Immature natural killer cell (primary cell): ENCODE measurements at places on chromosomes 2 and 18. TPM values are rescaled to one million over a fixed set of nuclear protein-coding genes. Genes with fewer than 3 reads are reported as not detected.

The NPAS2 gene
- polyA plus RNA-seq: not detected

The KCTD1 gene
- 0.76 TPM for polyA plus RNA-seq

The DTNB gene
- polyA plus RNA-seq: 15.7 TPM

The FRZB gene
- polyA plus RNA-seq: not detected

The SH3BP4 gene
- polyA plus RNA-seq: 3.5 TPM

The DPYSL5 gene
- not detected for polyA plus RNA-seq

The CHAC2 gene
- polyA plus RNA-seq: 4.3 TPM

The STPG4 gene
- polyA plus RNA-seq: not detected

The B4GALT6 gene
- polyA plus RNA-seq: 1.5 TPM

The AUP1 gene
- 126 TPM for polyA plus RNA-seq

The CRACDL gene
- 0.80 TPM for polyA plus RNA-seq

The PAX3 gene
- polyA plus RNA-seq: not detected

The ACADL gene
- polyA plus RNA-seq: not detected

The INPP5D gene
- 73.5 TPM for polyA plus RNA-seq

The INPP4A gene
- 35.0 TPM for polyA plus RNA-seq

The MYO5B gene
- not detected for polyA plus RNA-seq

The CPLX4 gene
- polyA plus RNA-seq: not detected

The KCNG2 gene
- polyA plus RNA-seq: not detected

The IFIH1 gene
- 16.8 TPM for polyA plus RNA-seq

The ABCG5 gene
- polyA plus RNA-seq: not detected

The GKN1 gene
- polyA plus RNA-seq: not detected

The C2orf72 gene
- not detected for polyA plus RNA-seq

The RAX gene
- not detected for polyA plus RNA-seq

The EPB41L3 gene
- not detected for polyA plus RNA-seq

The KCNJ3 gene
- polyA plus RNA-seq: not detected

The GPR55 gene
- polyA plus RNA-seq: not detected

The IL1B gene
- polyA plus RNA-seq: 0.31 TPM

The FAM110C gene
- polyA plus RNA-seq: 2.8 TPM

The NPPC gene
- not detected for polyA plus RNA-seq

The WDR35 gene
- 2.4 TPM for polyA plus RNA-seq

The MRPL33 gene
- polyA plus RNA-seq: 266 TPM

The SERPINB3 gene
- polyA plus RNA-seq: not detected

The ABCG8 gene
- polyA plus RNA-seq: not detected

The ACMSD gene
- not detected for polyA plus RNA-seq

The CACNB4 gene
- not detected for polyA plus RNA-seq

The SLC4A1AP gene
- polyA plus RNA-seq: 29.6 TPM

The ST8SIA3 gene
- polyA plus RNA-seq: not detected

The FARP2 gene
- polyA plus RNA-seq: 8.2 TPM
